ENCODE measurements at places on chromosomes 2 and 18.

- DNase-seq: no peak
Measured at GRCh38 chr2:101879466-101879865, 112.3 kb upstream of the IL1R2 start.

- DNase-seq: no peak
Measured at GRCh38 chr2:177897278-177897677, 175.3 kb downstream of the PDE11A start.

GRCh38 chr2:76314271-76315020 is 603.7 kb upstream of the GCFC2 start:
- no peak for DNase-seq

DNA sequence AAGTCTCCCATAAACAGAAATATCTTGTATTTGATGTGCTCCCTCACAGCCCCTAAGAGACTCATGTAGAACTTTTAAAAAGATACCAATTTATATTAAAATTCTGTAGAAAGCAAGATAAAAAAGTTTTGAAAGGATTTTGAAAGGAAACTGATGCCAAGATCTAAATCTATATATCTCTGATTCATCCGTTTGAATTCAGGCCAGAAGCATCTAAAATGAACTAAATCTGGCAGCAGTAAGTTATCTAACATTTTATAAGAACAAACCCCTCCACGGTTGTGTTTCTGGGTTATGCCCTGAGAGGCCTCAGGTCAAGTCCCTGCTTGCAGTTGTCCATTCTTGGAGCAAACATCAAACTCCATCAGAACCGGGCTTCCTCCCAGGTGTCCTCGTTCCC is 165.8 kb downstream of the FBXO15 start:
- DNase-seq: no peak

- DNase-seq: no peak
Measured at GRCh38 chr18:6256521-6256920, 158.2 kb downstream of the L3MBTL4 start.

GRCh38 chr2:101386599-101387150 is 628 bp downstream of the CREG2 start:
- DNase-seq: no peak

DNA sequence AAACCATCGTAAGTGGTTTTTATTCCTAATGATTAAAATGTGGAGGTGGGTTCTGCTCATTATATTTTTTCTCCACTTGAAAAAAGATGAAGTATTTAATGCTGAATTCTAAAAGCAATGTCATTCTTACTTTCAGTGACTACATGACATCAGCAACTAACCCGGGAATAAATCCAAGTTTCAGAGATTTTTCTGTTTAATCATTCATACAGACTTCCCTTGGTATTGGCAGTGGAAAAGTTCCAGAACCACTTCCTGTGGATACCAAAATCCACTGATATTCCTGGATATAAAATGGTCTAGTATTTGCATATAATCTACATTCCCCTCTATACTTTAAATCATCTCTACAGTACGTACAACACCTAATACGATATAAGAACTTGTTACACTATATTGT is 128.6 kb downstream of the ZNF532 start:
- DNase-seq: peak; percentile 83

- DNase-seq: peak; percentile 52
Measured at GRCh38 chr2:31526946-31527732, 53.6 kb downstream of the SRD5A2 start.

- no peak for DNase-seq
Measured at GRCh38 chr2:20217041-20217970, 7.6 kb downstream of the SDC1 start.

DNA sequence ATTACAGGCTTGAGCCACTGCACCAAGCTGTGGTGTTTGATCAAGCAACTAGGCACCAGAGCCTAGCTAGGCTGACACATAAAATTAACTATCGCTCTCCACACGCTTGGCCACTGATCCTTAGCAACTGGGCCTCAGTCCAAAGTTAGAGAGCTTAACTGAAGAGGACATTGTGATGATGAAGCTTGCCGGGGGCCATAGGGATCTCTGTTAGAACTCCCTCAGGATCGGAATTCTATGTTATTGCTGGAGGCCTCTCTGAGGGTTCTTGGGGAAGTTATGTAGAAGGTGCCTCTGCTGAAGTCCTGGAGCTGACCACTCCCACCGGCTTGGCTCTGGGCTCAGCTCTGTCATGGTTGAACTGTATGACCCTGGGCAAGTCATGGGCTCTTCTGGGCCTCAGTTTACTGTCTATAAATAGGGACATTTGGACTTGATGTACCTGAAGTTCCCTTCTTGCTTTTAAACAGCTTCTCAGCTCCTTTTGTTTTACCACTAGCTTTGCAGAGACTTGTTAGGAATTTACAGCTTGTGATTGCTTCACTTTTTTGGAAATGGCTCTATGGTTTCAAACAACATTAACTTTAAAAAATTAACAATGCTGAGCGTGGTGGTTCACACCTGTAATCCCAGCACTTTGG is 44.1 kb downstream of the GATA6 start:
- DNase-seq: no peak

GRCh38 chr18:13562494-13563029 is 163.8 kb downstream of the FAM210A start:
- no peak for DNase-seq

- DNase-seq: peak; percentile 68
Measured at GRCh38 chr2:71566372-71566771, 113.0 kb downstream of the DYSF start.

- no peak for DNase-seq
Measured at GRCh38 chr2:25877431-25878360, 591 bp downstream of the ASXL2 start.

DNA sequence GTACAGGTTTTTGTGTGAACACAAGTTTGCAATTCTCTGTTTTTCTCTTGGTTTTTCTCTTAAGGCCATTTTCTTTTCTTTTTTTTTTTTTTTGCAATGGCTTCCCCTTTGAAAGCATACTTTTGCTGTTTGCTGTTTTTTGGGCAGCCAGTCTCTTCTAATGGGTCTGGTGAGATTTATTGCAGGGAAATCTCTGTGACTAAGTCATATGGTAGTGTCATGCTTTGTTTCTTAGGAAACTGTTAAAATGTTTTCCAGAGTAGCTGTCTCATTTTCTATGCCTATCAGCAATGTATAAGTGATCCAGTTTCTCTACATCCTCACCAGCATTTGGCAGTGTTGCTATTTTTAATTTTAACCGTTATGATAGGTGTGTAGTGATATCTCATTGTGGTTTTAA is 27.9 kb upstream of the CDCA7 start:
- peak; percentile 18 for DNase-seq
